ENCODE measurements at places on chromosomes 12 and 14.

- no peak for DNase-seq
These were observed 28.3 kb upstream of the ETFBKMT start for GRCh38 chr12:31631023-31631724.

GRCh38 chr14:44963775-44964380, 1.9 kb downstream of the TOGARAM1 start:
- DNase-seq: no peak

- no peak for DNase-seq
These were observed 720.5 kb downstream of the VRK1 start for GRCh38 chr14:97517566-97518234.

DNA sequence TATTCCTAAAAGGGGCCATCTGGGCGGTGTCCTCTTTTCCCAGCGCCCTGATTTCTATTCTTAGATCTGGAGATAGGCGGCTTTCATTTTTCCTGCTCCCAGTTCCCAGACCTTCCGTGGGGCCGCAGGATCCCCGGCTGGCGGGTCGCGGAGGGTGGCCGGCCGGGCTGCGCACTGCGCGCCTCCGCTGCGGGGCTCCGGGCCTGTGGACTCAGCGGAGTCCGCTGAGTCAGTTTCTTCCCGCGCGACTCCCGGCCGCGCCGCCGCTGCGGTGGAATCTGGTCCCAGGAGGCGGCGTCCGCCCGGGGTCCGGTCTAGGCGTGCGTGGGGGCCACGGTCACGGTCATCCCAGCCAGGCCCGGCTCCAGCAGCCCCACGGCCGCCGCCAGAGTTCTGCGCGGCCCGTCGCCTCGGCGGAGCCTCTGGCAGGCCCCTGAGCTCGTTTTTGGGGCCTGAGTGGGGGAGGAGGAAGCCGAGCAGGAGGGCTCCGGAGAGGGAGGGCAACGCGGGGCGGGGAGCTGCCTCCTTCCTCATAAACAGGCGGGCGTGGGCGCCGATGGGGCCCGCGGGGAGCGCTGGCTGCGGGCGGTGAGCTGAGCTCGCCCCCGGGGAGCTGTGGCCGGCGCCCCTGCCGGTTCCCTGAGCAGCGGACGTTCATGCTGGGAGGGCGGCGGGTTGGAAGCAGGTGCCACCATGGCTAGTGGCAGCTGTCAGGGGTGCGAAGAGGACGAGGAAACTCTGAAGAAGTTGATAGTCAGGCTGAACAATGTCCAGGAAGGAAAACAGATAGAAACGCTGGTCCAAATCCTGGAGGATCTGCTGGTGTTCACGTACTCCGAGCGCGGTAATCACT, at the start of gene LRRK2:
LRRK2 (plus strand) TSS at position 559 of the 853 bp plus-strand sequence; CDS start at position 694, 135 bp downstream.
- peak; percentile 27 for DNase-seq

DNA sequence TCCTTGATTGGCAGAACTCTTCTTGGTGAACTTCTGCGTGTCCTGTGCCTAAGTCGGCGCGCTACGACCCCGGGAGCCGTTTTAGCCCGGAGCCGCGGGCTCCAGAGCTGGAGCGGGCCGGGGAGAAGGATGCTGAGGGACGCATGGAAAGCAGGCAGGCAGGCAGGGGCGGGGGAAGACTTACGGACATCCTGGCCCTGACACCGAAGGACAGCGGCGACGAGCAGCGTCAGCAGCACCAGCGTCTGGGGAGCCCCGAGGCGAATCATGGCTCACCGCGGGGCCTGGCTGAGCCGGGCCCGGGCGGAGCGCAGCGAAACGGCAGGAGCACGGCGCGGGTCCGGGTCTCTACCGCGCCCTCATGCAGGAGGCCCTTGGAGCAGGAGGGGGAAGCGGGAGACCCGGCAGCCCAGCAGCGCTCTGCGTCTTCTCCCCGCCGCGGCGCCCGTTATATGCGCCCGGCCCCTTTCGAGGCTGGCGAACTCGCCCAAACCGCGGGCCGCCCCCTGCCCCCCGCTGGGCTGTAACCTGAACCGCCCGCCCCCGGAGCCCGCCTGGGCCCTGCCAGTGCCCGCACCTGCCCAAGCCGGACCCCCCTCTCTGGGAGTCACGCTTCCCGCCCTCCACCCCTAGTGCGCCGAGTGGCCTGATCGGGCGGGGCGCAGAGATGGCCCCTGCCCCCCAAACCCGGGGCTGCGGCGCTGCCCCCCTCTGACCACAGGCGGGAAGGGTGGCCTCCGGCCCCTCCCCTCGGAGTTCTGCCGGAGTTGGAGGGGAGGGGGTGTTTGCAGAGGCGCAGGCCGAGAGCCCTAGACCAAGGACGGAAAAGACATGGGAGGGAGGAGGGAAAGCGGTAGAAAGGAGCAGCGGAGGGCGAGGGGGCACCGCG, at the start of gene COL2A1:
COL2A1 (minus strand) TSS at position 424 of the 889 bp plus-strand sequence; CDS start at position 269, 155 bp downstream.
- DNase-seq: no peak

GRCh38 chr12:188910-189621, 24.9 kb downstream of the SLC6A12 start:
- DNase-seq: peak; percentile 18

DNA sequence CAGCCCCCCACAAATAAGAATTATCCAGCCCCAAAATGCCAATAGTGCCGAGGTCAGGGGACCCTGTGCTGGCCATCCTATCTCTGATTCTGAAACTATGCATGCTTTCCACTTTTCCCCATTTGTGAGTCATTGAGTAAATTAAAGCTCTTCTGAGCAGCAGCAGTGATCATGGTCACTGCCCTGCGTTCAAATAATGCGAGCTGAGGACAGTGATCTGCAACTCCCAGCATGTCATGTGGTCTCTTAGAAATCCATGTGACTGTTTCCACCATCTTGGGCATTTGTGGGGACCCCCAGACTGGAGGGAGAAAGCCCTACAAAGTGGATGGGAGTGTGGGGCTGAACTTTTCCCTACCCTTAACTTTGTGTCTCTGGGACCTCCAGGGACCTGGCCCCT, 53.8 kb downstream of the C14orf132 start:
- DNase-seq: no peak

DNA sequence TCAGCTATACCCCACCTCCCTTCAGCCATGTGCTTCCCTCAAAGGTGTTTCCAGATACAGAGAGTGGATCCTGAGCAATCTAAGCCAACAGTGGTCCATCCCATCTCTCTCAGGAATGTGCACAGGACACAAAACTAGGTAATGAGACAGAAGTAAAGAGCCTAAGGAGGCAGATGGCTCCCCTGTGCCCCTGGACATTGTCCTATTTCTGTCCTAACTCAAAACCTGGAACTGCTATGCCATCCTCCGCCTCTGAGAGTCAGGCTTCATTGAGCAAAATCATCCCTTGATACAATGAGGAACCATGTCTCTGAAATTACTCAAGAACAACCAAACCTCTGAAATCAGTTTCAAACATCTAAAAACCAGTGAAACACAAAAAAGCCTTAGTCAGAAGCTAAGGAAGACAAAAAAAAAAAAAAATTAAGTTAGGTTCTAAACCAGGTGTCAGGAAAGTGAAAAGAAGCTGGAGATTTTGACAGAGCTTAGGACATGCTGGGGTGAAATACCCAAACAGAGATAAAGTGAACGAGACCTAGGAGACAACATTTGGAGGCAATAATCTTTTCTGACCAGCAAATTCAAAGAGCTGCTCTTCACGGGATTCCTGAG, 200.3 kb upstream of the PLEKHG7 start:
- no peak for DNase-seq

DNA sequence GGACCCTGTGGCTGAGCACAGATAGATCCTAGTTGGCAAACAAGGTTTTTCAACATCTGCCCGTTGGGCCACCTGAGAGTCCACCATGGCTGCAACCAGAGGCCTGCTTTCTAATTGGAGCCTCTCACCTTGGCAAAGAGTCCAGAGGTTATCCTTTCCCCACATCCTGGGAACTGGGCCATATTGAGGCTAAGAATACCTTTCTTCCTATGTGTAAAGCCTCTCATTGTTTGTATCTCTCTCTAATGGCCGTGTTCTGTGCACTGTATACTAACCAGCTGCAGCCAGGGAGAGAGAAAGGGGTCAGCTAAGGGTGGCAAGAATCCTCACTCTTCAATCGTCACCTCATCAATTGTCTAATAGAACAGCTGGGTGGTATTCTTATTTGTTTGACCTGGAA, 79.1 kb upstream of the ST8SIA1 start:
- no peak for DNase-seq

DNA sequence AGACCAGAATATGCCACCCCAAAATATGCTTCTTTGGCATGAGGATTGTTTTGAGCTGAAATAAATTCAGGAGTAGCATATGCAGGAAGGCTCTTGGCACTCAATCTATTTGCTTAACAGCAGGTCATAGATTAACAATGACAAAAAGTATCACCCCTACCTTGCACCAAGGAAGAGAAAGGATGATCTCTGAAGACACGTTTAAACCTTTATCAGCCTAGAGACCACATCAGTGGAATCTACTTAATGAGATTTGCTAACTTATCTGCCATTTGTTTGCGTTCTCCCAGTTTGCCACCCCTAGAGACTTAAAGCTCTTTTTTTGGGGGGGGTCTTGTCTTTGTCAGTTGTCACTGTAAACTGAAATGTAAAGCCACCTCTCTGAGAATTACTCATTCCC, 1278.7 kb upstream of the USP15 start:
- DNase-seq: no peak

DNA sequence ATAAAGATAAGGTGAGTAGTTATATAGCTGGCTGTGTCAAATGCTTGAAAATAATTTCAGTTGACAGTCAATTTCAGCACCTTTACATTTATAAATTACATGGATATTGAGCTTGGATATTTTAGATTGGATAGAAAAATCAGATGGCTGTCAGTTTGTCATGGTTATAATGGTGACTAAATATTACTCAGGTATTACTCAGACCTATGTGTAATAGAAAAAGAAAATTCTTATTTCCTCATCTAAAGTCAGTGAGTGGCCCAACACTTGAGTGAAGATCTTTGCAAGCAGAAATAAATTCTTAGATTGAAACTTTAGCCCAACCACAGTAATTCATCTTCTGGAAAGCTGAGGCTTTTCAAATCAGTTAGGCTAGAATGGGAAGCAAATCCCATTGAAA, 354.4 kb downstream of the NAV3 start:
- DNase-seq: no peak

GRCh38 chr12:42128888-42129287, 15.8 kb downstream of the GXYLT1 start:
- DNase-seq: no peak

- DNase-seq: no peak
These were observed 756.5 kb upstream of the TBX3 start for GRCh38 chr12:115440438-115440837.

DNA sequence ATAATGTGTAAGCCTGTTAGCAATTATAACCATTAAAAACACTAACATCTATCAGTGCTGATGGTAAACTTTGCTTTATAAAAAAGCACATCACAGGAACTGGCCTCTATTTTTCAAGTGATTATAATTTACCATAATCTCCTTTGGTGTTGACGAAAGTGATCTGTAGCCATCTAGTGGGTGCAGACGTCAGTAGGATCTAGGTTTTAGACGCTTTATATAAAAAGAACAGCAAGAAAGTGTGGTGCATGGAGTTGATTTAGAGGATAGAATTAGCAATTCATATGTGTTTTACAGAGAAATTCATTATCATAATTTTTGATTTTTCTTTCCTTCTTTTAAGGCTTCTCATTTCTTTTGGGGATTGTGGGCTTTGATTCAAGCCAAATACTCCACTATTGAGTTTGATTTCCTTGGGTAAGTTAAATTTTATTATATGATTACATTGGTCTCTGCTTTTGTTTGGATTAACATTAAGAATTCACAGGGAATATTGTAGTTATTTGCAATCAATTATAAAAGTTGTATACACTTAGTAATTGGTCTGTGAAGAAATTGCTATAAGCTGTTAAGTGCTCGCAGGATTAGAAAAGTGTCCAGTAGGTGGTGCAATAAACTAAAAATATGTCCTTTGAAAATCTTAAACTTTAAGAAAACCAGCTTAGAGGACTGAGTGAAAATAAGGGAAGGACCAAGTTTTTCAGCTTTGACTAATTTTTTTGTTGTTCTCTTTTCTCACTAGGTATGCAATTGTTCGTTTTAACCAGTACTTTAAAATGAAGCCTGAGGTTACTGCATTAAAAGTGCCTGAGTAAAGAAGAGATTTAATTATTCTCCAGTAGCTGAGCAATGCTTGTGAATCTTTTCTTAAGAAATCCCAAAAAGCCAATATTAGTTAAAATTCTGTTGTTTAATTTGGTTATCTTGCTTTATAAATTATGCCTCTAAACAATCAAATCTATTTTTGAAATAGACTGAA, 59.5 kb downstream of the ETNK1 start:
- DNase-seq: peak; percentile 14

- DNase-seq: no peak
These were observed 185.1 kb upstream of the CCND2 start for GRCh38 chr12:4088451-4088850.

GRCh38 chr12:126488806-126489205, 1423.6 kb downstream of the AACS start:
- DNase-seq: no peak

- DNase-seq: no peak
These were observed 86.1 kb downstream of the B4GALNT3 start for GRCh38 chr12:545835-546234.

DNA sequence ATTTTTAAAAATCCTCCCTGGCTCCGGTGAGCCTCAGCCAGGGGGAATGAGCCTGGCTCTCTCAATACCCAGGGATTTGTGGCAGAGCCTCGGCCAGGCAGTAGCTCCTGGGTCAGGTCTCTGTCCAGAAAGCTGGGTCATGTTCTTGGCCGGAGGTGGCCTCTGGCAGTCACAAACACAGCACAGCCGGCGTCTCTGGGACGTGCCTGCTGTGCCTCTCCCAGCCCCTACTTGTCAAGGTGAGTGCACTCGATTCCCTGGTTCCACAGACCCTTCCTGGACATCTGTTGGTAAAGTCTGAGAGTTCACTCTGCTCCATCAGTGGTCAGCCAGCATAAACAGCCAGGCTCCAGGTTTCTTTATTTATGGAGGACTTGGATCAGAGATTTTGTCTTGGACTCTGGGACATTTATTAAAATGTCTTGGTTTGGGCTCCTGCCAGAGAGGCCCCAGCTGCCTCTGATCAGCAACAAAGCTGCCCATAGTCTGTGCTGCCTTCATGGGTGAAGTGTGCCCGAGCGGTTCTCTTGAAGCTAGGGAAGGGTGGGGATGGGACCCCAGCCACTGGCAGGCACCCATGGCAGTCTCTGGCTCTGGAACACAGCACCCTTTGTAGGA, 56.7 kb downstream of the DGLUCY start:
- DNase-seq: no peak

DNA sequence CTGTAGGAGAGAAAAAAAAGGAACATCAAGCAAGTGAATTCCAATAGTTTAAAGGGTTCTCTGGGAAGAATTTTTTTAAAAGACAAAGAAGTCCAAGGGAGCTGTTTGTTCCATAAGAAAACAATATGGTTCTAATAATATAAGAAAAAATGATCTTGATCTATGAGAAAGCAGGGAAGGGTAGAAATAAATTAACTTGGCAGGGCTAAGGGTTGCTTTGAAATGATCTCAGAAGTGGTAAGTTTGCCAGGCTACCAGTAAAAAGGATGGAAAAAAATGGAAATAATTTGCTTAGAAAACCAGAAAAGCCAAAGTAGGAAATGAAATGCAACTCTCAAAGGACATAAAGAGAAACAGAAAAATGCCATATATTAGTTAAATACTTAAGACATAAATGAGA, 41.7 kb upstream of the EMP1 start:
- DNase-seq: no peak

- DNase-seq: no peak
These were observed 138.6 kb upstream of the TRHDE start for GRCh38 chr12:72133497-72134055.

- no peak for DNase-seq
These were observed 9.8 kb upstream of the KRT73 start for GRCh38 chr12:52628111-52628507.

Data from fibroblast of skin of left quadriceps (primary cell).